ENCODE measurements at places on chromosomes 1 and 21.

GRCh38 chr1:163928069-163928468 lies 606.3 kb downstream of the NUF2 start:
- DNase-seq: no peak

DNA sequence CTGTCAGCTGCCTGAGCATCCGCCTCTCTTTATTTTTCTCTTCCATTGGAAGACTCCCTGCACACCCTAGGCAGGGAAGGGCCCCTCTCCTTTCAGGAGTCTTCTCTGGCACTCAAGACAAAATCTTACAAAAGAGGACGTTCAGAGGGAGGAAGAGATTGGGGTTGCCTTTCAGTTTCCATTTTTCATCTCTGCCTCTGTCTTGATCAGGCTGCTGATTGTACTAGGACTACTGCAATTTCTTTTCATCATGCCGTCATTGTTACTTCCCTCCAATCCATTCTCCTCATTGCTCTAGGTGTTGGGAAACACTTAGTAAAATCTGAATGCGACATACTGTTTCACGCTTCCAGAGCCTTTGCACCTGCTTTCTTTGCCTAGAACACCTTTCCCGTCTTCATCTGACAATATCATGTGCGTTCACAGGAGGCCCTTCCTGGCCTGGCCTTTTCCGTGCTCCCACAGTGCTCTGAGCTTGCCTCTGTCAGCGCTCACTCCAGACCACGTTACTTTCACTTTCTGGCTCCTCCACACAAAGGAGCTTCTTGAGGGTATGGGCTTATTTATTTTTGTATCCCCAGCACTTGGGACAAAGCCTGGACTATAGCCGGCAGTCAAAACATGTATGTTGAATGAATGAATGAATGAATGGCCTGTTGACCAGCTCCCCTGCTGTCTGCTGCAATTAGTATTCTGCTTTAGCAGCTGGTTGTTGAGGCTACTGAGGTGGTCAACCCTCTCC lies 10.9 kb downstream of the LRRC71 start:
- DNase-seq: no peak

DNA sequence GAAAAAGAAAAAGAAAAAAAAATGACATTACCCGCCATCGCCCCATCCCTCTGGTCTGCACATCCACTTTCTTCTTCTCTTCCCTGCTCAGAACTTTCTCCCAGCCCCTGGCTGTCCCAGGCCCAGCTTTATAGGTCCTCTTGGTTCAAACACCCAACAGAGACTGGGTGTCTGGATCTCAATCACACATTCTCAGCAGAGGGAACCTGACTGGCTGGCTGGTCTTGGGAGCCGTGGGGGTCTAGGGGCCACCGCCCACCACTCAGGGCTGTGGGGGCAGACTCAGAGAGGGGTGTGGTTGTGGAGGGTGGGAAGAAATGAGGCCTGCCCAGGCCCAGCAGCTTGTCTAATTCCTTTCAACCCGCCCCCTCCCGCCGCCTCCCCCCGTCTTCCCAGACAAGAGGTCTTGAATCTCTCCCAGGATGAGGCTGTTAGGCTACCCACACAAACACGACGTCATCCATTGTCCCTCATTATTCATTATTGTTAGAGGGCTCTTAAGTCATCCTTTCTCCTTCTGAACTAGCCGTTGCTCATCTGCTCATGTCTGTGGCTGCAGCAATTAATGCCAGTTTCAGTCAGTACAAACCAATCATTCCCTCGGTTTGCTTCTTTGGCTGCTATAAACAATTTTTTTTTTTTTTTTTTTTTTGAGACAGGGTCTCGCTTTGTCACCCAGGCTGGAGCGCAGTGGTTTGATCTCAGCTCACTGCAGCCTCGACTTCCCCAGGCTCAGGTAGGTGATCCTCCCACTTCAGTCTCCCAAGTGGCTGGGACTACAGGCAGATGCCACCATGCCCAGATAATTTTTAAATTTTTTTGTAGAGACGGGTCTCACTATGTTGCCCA lies 40.6 kb upstream of the CLIC4 start:
- DNase-seq: no peak

GRCh38 chr1:163084330-163084729 lies 15.2 kb downstream of the RGS4 start:
- no peak for DNase-seq
